ENCODE measurements at places on chromosomes 5 and 9.

- no peak for DNase-seq
These were observed 287.4 kb downstream of the GLIS3 start for GRCh38 chr9:4012441-4012840.

GRCh38 chr5:32325062-32325461 lies 12.3 kb upstream of the MTMR12 start:
- DNase-seq: no peak

- DNase-seq: no peak
These were observed 24.5 kb upstream of the IDNK start for GRCh38 chr9:83598487-83598886.

DNA sequence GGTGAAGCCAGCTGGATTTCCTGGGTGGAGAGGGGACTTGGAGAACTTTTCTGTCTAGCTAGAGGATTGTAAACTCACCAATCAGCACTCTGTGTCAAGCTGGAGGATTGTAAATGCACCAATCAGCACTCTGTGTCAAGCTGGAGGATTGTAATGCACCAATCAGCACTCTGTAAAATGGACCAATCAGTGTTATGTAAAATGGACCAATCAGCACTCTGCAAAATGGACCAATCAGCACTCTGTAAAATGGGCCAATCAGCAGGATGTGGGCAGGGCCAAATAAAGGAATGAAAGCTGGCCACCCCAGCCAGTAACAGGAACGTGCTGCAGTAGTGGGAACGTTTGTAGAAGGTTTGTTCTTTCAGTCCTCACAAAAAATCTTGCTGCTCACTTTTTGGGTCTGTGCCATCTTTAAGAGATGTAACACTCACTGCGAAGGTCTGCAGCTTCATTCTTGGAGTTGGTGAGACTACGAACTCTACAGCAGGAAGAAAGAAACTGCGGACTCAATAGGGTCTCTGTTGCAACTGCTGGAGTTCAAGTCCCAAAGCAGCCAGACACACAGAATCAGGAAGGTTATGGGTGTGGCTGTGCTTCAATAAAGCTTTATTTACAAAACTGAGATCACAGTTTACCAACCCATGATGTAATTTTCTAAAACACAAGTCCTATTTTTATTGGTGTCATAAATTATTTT lies 145.7 kb upstream of the ERCC6L2 start:
- no peak for DNase-seq

- no peak for DNase-seq
These were observed 298.2 kb upstream of the RFX3 start for GRCh38 chr9:3823842-3824475.
